Epithelial cell of prostate (primary cell): ENCODE measurements at places on chromosomes 7 and 10.

DNA sequence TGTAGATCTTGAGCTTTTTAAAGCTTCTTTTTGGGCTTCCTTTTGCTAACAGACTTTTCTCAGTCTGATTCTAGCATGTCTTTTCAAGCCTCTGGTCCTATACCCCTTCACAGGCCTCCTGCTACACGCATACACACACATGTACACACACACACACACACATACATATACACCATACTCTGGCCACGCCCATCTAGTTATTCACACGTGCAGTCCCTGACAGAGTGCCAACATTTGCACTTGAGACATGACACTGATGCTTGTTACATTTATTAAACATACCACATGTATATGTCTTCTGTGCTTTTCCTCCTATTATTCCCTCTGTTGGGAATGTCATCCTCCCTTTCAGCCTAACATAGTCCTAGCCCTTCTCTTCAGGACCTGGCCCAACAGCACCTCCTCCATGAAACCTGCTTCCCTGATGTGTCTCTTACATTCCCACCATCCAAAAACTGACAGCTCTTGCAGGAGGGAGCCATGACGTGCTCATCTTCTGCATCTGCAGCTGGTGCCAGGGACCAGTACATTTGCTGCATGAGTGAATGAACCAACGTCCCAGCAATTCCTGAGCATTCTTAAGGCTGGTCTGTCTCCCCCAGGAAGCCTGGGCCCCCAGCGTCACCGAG lies 222.1 kb downstream of the ARHGAP12 start:
- no peak for DNase-seq

- DNase-seq, result no peak
Measured at GRCh38 chr10:71539442-71540118, 142.9 kb downstream of the CDH23 start.

- no peak for DNase-seq
Measured at GRCh38 chr10:48205918-48206317, 68.6 kb downstream of the FRMPD2 start.

DNA sequence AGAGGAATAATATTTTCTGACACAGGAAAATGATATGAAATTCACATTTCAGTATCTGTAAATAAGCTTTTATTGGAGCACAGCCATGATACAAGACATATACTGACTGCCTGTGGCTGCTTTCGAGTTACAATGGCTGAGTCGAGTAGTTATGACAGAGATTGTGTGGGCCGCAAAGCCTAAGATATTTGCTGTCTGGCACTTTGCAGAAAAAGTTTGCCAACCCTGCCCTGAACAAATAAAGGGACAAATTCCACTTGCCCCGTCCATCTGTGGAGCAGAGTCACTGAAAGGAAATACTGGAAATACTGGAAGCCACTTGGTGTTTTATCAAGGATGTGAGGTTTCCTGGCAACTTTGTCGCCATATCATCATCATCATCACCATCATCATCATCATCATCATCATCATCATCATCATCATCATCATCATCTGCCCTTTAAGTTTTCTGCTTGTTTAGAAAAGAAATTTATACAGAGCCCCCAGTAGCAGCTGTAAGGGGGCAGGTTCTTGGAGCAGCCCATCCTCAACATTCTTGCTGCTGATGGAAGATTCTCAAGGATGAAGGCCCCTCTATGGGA lies 85.8 kb downstream of the TCF7L2 start:
- DNase-seq, result no peak

DNA sequence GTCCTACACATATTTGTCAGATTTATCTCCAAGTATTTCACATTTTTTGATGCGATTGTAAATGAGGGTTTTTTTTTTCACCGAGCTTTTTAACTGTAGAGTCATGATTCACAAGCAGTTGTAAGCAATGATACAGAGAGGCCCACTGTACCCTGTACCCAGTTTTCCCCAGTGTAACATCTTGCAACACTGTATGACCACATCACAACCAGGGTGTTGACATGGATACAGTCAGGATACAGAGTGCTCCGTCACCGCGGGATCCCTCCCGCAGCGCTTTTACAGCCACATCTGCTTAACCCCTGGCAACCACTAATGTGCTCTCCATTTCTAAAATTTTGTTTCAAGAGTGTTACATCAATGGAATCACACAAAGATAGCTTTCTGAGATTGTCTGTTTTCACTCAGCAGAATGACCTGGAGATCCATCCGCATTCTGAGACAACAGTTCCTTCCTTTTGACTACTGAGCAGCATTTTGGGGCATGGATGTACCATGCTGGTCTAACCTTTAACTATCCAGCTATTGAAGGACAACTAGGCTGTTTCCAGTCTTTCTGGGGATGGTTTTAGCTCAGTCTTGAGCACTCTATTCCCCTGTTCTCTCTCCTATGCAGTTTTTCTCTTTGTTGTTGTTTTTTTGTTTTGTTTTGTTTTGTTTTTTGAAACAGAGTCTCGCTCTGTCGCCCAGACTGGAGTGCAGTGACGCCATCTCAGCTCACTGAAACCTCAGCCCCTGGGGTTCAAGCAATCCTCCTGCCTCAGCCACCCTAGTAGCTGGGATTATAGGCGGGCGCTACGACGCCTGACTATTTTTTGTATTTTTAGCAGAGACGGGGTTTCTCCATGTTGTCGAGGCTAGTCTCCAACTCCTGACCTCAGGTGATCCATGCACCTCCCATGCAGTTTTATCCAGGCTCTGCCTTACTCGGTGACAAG lies 25.9 kb downstream of the GPRIN2 start:
- no peak for DNase-seq

DNA sequence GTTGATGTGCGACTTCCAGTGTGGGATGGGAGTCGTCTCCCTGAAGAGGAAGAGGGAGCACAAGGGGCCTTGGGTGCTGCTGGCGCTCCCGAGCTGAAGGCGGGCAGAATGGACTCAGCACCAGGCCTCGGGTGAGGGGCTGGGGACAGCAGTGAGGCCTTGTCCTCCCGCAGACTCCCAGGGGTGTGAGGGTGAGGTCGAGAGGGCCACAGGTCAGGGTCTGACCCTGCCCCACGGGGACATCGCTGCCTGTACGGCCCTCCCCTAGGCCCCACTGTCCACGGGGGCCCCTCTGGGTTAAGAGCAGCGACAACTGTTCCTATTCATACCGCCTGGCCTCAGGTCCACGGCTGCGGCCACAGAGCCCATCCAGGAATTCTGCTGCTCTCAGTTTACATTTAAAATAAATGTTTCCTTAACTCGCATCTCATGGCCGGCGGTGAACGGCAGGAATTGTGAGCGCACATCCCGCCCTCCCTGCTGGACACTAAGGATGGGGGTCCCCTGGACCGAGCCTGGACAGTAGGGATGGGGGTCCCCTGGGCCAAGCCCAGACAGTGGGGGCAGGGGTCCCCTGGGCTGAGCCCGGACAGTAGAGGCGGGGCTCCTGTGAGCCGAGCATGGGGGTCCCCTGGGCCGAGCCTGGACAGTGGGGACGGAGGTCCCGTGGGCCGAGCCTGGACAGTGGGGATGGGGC lies 61.7 kb downstream of the PDGFA start:
- no peak for DNase-seq

DNA sequence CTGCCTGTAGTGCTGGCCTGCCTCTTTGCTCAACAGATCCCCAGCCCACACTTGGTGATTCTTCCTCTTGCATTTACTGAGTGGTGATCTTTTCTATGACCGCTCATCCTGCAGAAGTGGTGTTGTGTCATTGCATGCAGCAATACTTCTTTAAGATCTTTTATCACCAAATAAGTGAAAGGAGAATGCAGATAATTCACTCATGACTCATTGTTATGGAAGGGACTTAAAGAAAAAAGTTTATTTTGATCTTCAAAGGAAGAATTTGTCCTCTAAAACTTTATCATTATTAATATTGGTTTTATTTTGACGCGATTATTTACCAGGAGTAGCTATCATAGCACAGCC lies 489.1 kb upstream of the CELF2 start:
- no peak for DNase-seq

GRCh38 chr7:153564391-153564790 lies 487.8 kb upstream of the DPP6 start:
- DNase-seq, result no peak

DNA sequence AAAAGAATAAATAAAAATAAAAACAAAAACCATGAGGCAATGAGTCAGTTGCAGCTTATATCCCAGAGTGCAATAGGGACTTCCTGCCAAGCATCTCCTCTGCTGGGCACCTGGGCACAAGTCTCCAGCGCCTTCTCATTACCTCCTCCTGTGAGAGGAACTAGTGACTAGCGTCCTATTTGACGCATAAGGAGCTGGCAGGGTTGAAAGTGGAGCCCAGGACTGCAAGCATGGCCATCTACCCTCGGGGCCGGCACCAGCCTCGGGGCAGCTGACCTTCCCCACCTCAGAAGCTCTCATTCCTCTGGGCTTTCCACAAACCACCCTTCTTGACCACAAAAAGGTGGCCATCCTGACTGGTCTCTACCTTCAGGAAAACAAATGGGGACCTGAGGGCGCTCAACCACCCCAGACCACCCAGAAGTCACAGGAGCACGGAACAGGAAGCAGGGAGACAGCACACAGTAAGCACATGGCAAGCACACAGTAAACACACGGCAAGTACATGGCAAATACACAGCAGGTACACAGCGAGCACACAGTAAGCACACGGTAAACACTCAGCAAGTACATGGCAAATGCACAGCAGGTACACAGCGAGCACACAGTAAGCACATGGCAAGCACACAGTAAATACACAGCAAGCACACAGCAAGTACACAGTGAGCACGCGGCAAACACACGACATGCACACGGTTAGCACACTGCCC lies 19.1 kb downstream of the CTBP2 start:
- DNase-seq, result no peak

DNA sequence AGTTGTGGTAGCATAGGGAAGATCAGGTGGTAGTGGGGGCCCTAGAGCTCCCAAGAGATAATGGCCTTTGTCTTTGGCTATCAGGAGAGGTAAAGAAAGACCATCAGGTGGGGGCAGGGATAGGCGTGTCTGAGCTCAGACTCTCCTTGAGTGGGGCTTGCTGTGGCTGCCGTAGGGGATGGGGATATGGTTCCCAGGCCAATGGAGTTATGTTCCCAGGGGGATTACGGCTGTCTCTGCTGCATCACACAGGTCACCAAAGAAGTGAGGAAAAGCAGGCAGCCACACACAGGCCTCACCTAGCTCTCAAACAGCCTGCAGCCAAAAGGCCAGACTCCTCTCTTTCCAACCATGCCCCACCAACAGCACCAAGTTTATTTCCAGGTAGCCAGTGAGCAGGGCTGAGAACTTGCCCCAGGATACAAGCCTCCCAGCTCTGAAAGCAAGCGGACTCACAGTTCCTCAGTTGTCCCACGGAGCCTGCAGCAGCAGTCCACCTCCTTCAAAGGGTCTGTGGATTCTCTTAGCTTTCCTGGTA lies 37.6 kb upstream of the C1QL3 start:
- no peak for DNase-seq

- DNase-seq, result no peak
Measured at GRCh38 chr10:47098238-47098637, 187.0 kb downstream of the PTPN20 start.

- DNase-seq, result no peak
Measured at GRCh38 chr7:140649556-140650205, 9.1 kb upstream of the DENND2A start.

DNA sequence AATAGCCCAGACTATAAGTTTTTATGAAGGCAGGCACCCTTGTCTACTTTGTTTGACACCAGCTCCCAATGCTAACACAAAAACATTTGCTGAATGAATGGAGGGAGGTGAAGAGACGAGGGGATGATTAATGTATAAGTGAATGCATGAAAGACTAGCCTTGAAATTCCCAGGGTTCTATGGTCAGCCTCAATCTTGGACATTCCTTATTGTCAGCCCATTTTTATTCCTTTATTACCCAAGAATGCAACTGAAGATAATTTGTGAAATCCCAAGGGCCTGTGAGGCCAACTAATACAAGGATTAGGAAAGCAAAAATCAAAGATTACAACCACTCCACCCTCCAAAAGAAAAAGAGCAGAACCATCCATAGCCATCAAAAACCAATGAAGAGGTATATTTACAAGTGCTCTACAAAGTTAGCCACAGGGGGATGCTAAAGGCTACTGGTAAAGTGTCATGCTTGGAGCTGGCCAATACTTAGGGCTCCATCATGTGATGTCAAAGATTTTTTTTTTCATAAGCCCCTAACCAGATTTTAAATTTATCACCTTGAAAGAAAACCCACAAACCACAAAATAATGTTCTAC lies 40.0 kb upstream of the ASAH2 start:
- no peak for DNase-seq

DNA sequence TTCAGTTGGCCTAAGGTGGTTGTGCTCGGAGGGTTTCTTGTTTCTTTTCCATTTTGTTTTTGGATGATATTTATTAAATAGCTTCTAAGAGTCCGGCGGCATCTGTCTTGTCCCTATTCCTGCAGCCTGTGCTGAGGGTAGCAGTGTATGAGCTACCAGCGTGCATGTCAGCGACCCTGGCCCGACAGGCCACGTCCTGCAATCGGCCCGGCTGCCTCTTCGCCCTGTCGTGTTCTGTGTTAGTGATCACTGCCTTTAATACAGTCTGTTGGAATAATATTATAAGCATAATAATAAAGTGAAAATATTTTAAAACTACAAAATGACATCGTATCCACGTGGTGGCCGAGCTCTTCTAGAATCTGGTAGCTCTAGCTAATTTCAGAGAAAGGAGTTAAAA lies 20.4 kb downstream of the GATA3 start:
- no peak for DNase-seq

DNA sequence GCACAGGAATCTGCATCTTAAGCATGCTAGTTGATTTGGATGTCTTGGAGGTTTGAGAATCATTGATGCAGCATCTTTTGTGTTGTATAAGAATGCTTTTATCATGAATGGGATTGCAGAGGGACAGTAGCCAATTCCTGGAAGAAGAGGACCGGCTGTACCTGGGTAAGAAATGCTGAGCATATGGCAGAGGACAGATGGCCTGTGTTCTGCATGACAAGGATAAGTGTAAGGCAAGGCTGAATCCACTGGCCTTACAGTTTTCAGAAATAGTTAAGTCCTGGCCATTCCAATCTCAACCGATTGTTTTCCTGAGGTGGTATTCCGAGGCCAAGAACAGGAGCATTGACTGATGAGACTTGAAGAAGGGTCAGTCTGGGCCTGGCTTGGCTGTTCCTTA lies 24.4 kb upstream of the KBTBD2 start:
- DNase-seq, result no peak

DNA sequence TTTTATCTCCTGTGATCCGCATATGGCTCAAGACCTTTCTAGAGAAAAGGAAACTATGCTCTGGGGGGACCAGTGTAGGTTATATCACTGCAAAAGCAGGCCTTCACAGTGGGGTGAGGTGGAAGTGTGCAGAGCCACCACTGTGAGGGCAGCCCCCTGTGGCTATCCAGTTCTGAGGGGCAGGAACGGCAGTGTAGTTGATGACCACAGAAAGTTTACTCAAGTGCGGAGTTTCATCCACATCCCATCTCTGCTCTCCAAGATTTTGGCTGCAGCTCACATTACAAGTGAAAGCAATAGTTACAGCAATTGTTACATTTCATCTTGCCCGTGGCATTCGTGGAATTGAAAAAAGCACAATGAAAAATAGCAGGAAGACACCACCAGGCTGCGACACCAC lies 345.9 kb upstream of the GALNT17 start:
- DNase-seq, result no peak

- no peak for DNase-seq
Measured at GRCh38 chr10:62819141-62819920, 3.2 kb upstream of the EGR2 start.

- DNase-seq, result no peak
Measured at GRCh38 chr7:127677433-127678230, 25.6 kb downstream of the SND1 start.
